ENCODE measurements at places on chromosomes 7 and 10.

GRCh38 chr10:60497364-60497763 is 107.7 kb upstream of the ANK3 start:
- no peak for DNase-seq

DNA sequence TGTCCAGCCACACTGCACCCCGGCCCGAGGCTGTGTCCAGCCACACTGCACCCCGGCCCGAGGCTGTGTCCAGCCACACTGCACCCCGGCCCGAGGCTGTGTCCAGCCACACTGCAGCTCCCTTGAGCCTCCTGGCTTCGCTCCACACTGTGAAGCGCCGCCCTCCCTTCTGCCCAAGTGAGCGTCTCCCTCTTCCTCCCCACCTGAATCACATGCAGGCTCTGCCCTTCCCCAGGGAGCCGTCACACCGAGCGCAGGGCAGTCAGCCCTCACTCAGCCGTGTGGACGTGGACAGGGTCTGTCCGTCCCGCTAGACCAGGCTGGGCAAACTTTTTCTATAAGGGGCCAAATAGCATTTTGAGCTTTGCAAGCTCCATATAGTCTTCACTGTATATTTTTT is 27.6 kb downstream of the CFAP46 start:
- no peak for DNase-seq

DNA sequence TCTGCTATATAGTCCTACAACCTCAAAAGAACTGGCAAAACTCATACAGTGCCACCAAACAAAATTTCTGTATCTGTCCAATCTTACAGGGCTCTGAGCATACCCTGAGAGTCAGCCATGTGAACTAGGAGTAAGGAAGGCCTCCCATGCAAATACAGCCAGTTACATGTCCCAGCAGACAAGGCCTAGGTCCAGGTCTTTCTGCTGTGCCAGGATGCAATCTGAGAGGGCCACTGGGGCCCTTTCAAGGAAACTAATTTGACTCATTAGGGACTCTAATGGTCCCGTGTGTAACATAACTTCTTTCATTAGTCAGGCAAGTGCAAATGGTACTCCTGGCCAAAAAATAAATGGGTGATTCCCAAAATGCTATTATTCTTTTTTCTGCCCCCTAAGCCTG is 17.9 kb upstream of the HIBADH start:
- DNase-seq: no peak

DNA sequence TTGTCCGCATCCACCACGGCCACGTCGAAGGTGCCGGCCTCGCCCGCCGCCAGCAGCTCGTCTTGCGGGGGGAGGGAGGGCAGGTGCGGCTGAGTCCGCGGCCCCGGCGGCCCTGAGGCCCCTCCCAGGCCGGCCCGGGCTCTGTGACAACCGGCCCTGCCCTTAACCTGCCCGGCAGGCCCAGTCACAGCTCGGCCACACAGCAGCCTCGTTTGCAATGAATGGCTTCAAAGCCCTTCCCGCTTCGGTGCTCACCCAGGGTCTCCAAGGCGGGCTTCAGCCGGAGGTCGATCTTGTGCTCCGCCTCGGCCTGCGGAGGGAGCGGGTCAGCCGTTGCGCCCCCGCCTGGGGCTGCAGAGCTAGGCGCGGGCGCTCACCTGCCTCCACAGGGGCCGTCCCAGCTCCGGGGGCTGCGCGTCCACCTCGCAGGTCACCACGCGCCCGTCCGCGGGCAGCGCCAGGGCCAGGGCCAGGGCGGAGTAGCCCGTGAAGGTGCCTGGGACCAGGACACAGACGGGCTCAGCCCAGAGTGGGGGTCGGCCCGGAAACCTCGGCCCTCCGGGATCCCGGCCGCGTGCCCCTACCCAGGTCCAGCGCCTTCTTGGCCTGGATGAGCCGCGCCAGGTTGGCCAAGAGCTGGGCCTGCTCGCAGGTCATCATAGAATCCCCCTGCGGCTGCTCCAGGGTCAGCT is 928 bp downstream of the COMTD1 start:
- peak; percentile 66 for DNase-seq

- DNase-seq: peak; percentile 49
Measured at GRCh38 chr10:49614242-49615198, 683 bp downstream of the CHAT start.

GRCh38 chr7:18835001-18835690 is 282.3 kb downstream of the TWIST1 start:
- DNase-seq: no peak

DNA sequence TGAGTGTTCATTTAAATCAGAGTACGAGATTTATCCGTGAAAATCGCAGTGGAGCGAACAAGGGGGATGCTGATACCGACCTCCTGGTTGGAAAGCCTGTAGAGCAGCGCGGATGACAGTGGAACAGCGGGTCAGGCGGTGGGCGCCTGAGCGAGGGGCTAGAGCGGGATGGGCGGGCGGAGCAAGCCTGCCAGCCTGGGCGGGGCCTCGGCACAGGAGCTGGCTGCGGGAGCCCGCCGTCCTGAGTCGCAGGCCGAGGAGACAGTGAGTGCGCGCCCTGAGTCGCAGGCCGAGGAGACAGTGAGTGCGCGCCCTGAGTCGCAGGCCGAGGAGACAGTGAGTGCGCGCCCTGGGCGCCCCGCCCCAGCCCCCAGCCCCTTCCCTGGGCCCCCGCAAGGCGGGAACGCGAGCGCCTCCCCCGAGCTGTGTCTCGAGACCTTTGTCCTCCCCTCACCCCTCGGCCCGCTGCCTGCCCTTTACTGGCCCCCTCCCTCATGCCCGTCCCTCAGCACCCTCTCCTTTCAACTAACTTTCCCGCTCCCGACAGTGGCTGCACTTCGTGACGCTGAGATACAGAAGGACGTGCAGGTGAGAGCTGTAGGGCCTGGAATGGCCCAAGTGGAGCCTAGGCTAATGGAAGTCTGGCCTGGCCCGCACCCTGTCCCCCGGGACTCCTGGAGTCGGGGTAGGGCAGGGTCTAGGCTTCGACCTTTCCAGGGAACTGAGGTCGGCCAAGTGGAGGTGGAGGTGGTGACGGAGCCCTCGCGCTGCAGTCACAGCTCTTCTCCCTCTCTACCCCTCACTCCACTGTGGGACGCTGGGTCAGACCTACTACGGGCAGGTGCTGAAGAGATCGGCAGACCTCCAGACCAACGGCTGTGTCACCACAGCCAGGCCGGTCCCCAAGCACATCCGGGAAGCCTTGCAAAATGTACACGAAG is at the start of gene AS3MT:
Gene AS3MT (plus strand): TSS at position 213 of the 941 bp plus-strand sequence. CDS start 123 bp downstream, at position 336.
- no peak for DNase-seq

GRCh38 chr7:152677808-152678670 is 2.1 kb upstream of the XRCC2 start:
- no peak for DNase-seq

GRCh38 chr7:14752301-14752700 is 150.2 kb downstream of the DGKB start:
- no peak for DNase-seq

DNA sequence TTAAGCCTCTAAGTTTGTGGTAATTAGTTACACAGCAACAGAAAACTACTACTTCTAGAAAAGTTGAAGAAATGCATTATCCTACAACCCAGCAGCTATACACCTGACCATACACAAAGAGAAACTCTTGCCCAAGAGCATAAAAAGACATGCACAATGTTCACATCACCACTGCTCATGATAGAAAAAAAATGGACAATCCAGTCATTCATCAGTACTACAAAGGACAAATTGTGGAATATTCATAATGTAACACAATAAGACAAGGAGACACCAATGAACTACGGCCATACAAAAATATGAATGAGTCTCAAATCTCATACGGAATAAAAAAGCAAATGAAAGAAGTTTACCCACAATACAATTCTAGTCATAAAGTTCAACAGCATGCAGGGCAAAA is 87.4 kb downstream of the ZFAND4 start:
- DNase-seq: no peak

DNA sequence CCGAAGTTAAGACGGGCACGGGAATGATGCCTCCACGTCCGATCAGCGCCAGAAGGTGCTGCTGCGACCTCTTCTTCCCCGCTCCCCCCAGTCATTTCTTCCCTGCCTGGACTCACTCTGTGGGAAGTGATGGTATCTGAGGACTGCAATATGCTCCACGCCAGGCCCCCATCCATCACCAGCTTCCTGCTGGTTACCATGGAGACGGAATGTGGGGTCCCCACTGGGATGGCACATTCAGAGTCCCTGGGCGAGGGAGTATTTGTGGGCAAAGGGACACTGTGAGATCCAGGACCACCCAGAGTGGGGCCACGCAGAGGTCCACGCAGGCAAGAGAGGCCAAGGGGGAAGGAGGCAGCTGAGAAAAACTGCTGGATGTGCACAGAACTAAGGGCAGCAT is 39.7 kb downstream of the CARD11 start:
- no peak for DNase-seq

DNA sequence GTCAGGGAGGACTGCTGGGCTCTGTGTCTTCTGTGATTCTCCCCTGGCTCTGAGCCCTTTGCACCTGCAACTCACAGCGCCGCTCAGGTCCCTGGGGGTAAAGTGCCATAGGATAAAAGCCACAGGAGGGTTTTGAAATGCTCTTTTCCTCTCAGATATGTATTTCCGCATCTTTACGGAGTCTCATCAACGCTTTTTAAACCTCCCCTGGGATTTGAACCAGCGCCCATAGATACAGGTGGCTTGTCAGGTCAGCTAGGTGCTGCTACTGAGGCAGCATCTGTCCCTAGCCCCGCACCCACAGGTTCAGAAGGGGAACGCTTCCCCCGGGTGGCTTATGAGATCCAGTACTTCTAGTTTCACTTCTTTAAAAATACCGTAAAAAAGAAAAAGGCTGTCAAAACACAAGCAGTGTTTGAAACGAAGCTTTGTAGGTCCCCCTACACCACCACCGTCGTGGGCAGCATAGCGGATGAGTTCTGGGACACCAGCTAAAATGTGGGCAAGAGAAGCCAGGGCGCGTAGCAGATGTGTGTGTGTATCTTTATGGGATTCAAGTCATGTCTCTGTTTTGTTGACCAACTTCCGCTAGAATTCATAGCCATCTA is 173.5 kb downstream of the CUX1 start:
- DNase-seq: no peak

- no peak for DNase-seq
Measured at GRCh38 chr7:107948645-107949442, 54.1 kb downstream of the LAMB1 start.

DNA sequence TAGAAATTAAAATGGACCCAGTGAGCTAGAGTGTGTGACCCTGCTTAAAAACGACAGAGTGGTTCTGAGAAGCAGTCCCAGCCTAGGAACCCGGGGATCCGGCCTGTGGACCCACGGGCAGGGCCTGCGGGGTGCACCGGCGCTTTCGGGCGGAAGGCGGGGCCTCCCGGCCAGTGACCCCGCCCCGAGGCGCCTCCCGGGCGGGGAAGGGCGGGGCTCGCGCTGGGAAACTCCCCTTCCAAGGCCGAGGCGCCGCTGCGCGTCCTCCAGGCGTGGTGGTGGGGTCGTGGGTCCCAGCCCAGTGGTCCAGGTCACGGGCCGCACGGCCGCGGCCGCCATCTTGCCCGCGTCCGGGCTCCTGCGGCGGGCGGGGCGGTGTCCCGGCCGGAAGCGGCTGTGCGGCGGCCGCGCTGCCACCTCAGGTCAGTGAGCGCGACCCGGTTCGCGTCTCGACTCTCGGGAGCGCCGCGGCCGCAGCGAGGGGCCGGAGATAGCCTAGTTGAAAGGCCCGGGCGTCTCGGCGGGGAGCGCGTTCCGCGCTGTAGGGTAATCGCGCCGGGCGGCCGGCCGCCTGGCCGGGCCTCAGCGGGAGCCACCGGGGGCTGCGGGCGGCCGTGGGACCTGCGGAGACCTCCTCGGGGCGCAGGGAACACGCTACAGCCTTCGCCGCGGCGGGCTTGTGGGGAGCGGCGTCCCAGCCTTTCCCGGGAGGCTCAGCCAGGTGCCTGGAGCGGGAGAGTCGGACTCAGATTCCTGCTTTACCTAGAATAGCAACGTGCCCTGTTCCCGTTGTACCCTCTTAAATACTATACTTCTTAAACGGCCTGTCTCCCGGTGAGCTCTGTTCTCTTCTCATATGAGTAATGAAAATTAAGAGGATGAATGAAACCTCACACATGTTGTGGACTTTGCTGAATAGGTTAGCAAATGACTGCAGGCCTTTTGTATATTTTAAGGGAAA is at the start of gene MIOS:
Gene MIOS (plus strand): TSS at position 234 of the 961 bp plus-strand sequence. CDS start 5,592 bp downstream, outside the sequence.
- DNase-seq: peak; percentile 90

- DNase-seq: no peak
Measured at GRCh38 chr7:116582164-116582732, 57.4 kb downstream of the CAV1 start.

- DNase-seq: no peak
Measured at GRCh38 chr7:29040579-29040925, 82.4 kb upstream of the TRIL start.

DNA sequence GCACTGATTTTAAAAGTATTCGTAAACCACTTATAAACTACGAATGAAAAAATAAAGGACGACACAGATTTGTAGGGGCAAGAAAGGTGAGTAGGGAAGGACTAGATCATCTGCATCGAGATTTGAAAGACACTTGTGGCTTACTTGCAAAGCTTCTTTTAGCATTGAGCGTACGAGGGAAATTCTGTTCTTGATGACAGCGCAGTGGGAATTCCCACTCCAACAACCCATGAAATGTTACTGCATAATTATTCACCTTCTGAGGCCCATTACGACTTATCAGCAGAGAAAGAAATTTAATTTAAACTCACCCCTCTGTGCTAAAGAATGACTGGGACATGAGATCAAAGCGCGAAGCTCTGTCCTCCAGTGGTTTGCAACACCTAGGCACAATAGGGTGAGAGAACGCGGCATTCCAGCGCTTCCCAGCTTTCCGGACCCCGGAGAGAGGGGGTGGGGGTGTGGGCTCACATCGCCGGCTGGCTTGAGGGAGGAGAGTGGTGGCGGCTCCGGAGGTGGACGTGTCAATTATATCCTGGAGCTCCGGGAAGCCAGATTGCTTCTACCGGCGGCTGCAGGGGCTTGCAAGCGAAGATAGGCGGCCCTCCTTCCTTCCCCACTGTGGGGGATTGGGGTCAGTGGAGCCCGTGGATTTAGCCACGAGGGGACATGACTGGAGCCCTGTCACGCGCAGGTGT is 10.3 kb downstream of the SP8 start:
- no peak for DNase-seq

DNA sequence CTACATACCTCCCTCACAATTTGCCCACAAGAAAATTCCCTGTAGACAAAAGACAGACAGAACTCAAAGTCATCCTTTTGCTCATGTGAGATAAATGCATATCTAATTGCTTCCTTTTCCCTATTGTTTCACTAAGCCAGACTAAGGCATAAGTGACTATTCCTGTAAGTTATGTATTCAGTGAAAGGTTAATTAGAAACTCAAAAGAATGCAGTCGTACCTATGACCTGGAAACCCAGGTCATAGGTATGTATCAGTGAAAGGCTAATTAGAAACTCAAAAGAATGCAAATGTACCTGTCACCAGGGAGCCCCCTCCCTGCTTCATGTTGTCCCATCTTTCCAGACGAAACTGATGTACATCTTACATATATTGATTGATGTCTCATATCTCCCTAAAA is 10.3 kb upstream of the GARS1 start:
- no peak for DNase-seq

DNA sequence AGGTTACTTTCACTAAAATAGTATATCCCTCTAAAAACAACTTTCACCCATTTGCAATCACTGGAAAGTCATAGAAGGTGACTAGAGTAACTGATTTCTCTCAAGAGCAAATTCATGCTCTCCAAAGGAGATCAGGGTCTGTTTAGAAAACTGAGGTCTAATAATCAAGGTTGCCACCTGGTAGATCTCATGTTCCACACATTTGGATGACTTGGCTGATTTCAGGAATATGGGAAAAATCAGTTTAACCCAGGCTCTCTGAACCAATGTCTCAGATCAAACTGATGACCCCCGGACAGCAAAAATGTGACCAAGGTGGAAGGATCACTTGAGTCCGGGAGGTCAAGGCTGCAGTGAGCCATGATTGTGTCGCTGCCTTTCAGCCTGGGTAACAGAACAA is 562.4 kb upstream of the C7orf33 start:
- DNase-seq: no peak
